SW 1271 (cell line): ENCODE measurements at places on chromosomes 4 and X.

DNA sequence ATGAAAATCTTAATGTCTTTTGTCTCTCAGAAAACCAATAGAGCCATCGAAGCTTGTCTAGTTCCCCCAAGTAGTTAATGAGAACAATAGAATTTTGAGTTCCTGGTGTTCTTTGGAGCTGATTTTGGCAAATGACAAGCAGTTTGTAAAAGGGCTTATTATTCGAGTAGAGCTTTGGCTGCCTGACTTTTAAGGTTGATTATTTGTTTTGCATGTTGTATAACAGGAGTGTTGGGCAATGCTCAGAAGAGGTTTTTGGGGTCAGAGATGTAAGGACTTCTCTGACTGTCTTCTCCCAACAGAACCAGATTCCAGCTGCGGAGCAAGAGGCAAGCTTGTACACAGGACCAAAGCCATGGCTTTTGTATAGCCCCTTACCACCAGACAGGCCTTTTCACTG is 30.0 kb downstream of the ZCCHC12 start:
- DNase-seq, result no peak

GRCh38 chr4:139528377-139529005 is 27.5 kb downstream of the SETD7 start:
- DNase-seq, result no peak

DNA sequence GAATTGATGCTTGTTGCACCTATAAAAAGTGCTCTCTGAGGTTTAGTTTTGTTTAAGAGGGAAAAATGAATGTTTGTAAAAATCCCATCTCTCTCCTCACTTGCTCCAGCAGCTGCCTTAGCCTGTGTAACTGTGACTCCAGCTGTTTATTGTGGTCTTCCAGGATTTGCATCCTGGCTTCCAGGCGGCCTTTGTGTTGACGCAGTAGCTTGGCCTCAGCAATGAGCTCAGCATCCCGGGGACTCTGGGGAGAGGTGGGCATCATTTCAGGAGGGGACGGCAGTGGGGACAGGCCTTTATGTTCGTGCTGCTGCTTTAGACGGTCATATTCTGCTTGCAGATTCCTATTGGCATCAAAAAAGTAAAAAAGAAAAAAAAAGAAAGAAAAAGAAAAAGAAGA is 75.3 kb upstream of the FTHL17 start:
- DNase-seq, result no peak

GRCh38 chr4:99891351-99891750 is 2.9 kb downstream of the LAMTOR3 start:
- no peak for DNase-seq

DNA sequence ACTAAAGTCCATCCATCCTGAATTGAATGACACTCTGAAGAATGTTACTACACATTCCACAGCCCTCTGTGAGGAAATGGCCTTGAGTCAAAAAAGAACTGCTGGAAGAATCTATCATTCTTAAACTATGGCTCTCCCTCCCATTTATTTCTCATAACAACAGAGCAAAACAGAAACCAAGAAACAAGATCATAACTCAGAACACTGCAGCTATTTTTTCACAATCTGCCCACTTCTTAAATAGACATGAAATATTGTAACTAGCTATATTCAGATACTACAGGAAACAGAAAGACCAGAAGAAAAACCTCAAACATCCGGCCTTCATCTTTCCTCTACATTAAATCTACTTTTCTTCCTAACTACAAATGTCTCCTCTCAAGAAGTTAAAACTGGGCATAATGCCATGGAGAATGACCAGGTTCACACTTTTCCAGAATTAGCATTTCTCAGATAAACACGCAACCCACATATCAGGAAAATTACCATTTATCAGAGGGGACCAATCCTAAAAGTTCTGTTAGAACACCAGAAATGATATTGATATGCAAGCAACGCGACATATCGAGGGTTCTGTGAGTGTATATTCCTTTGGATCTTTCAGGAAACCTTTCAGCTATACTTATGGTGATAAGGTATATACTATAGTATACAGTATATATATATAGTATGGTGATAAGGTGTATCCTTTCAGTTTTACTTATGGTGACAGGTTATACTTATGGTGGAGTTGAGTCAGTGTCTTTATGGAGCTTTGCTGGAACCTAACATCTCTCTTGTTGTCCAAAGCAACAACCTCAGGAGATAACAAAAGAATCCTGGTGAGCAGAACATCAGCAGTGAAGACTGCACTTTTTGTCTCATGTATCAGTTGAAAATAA is 60.4 kb upstream of the IRF2 start:
- peak; percentile 27 for DNase-seq

DNA sequence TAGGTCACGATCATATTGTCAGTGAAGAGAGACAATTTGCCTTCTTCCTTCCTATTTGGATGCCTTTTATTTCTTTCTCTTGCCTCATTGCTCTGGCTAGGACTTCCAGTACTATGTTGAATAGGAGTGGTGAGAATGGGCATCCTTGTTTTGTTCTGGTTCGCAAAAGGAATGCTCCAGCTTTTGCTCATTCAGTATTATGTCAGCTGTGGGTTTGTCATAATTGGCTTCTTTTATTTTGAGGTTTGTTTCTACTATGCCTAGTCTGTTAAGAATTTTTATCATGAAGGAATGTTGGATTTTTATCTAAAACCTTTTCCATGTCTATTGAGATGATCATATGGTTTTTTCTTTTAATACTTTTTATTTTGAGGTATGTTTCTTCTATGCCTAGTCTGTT is 152.3 kb upstream of the MAD2L1 start:
- DNase-seq, result no peak

DNA sequence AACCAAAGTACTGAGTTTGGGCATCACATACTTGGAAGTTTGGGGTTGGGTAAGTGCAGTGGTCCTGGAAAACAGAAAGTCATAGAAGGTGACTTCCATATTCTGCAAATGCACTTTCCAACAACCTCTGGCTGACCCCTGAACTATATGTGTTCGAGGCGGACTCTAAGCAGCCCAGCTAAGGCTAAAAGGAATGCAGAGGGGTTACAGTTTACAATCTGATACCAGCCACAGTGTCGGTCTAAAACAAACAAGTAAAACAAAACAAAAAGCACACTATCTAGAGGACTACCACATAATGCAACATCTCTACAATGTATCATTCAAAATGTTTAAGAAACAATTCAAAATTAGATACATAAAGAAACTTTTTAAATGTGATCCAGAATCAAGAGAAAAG is 185.6 kb downstream of the ADAMTS3 start:
- DNase-seq, result no peak

GRCh38 chr4:36056136-36056535 is 188.2 kb downstream of the ARAP2 start:
- no peak for DNase-seq

GRCh38 chr4:14143892-14144291 is 516.4 kb upstream of the BOD1L1 start:
- DNase-seq, result peak; percentile 17

GRCh38 chr4:13024147-13025105 is 459.7 kb downstream of the RAB28 start:
- no peak for DNase-seq

GRCh38 chr4:176258135-176258534 is 10.9 kb downstream of the ASB5 start:
- no peak for DNase-seq

GRCh38 chrX:69069876-69070275 is 95.4 kb downstream of the PJA1 start:
- DNase-seq, result no peak

DNA sequence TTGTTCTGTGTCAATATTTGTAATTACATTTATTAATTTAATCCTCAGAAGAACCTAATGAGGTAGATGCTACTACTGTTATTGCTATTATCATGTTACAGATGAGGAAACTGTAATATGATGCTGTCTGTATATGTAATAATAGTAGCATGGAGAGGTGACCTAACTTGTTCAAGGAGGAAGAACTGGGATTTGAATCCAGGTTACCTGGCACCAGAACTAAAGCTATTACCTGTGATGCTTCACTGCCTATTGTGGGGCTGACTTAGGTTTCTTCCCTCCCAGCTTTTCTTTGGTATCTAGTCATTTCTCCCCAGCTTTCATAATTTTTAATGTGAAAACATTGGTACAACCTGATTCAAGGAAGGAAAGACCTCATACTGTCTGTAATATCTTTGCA is 43.6 kb downstream of the RAPGEF2 start:
- DNase-seq, result no peak

DNA sequence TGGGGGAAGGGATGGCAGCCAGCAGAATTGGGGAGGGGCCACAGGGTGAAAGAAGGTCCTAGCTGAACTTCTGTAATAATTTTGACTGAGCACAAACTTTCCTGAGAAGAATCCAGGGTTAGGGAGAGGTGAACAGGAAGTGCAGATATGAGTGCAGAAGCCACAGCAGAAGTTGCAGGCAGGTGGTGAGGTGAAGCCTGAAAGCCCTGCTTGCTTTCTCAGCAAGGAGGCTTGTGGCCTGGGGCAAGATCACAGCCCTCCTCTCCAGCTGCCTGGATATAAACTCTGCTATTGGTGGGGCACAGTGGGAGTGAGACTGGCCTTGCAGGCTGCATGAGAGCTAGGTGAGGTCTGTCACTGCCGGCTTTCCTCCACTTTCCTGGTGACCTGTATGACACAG is 44.1 kb upstream of the UPRT start:
- DNase-seq, result no peak

DNA sequence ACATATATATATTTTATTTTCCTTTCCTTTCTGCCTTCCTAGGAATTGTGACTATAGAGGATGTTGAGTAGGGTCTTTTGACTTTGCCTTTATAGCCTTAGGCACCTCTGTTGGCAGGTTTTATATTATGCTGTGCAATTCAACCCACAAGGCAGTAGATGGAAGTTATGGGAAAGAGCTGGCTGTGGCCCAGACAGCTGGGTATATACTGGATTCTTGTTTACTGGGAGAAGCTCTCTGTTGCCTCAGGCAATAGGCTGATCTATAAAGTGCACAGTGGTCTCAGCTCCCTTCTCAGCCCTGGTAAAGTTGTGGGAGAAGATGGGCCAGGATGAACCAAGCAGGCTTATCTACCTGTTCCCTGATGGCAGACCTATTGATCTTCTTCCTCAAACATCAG is 342.0 kb downstream of the GBA3 start:
- DNase-seq, result no peak

DNA sequence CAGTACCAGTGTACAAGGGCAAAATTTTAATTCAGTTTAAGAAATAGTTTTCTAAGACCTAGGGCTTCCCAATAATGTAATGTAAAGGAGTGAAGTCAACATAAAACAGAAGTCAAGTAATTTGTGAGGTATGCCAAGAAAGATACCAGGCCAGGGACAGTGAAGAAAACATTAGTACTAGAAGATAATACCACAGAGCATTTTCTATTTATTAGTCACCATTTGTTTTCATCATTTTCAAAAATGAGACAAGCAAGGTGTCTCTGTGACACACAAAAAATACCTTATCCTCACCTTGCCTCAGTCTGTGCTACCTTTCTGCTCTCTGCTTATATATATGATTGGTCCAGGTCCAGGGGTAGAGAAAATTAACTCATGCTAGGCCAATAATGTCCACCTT is 46.8 kb downstream of the VEGFC start:
- no peak for DNase-seq

DNA sequence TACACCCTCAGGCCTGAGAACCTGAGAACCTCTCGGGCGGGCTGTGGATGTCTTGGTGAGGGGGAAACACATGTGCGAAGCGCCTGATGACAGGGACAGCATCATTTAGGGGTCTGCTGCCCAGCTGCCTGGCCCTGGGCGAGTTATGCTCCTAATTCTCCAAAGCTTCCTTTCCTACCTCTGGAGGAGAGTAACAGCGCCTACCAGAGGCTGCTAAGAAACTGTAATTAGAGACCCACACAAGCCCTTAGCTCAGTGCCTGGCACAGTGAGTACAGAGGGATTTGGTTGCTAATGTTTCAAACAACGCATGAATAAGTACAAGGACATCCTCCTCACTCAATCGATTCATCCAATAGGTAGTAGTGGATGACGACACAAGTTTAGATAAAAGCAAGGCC is 40.4 kb downstream of the BCOR start:
- DNase-seq, result no peak
